ENCODE measurements at places on chromosomes 13 and 19. TPM values are rescaled to one million over a fixed set of nuclear protein-coding genes. Genes with fewer than 3 reads are reported as not detected.

The WDFY2 gene
- 5.1 TPM for total RNA-seq

The OR7C1 gene
- not detected for total RNA-seq

The ZNF121 gene
- total RNA-seq = 42.5 TPM

The TUBB4A gene
- total RNA-seq = not detected

The SPIB gene
- total RNA-seq = not detected

The PARP4 gene
- total RNA-seq = 71.6 TPM

The TTC9B gene
- total RNA-seq = not detected

Measured in articular chondrocyte of knee joint (primary cell).